ENCODE measurements at places on chromosomes 13 and 19.

DNA sequence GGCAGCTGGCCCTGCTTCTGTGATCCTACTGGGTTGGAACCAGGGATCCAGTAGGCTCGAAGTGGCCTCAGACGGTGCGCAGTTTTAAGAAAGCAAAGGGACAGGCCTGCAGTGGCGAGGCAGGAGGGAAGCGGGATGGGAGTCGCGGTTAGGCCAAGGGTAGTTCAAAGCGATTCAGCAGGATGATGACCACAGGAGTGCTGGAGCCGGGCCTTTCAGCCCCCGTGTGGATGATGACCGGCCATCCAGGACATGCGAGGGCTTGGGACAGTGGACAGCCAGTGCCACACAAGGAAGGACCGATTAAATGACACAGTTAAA is 854 bp downstream of the RNASEH2B start:
- no peak for DNase-seq

GRCh38 chr19:40954573-40954972 is 36.5 kb upstream of the CYP2B6 start:
- no peak for DNase-seq

DNA sequence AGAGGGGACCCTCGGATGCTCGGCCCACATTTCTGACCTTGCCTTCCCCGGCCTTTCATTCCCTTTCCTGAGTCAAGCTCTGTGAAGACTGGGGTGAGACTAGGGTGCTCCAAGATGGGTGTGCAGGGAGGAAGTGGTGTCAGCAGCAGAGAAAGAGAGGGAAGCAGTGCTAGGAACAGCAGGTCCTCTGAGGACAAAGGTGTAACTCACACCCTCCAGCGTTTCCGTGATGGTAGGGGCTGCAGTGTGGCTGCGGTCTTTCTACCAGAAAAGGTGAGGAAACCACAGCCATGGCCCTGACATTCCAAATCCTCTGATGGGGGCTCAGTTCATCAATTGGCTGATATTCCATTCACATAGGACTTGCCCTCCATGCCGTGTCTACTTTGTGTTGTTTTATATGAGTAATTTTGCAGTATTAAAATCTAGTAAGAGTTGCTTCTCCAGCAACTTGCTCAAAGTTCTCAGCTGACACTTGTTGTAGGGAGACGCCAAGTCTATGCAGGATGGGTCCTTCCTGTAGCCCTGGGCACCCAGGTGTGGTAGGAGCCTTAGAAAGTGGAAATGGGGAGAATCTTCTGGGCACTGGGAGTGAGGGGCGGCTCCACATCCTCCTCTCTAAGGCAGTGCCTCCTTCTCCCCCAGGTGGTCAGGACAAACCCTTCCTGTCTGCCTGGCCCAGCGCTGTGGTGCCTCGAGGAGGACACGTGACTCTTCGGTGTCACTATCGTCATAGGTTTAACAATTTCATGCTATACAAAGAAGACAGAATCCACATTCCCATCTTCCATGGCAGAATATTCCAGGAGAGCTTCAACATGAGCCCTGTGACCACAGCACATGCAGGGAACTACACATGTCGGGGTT is 1.6 kb downstream of the KIR3DL1 start:
- no peak for DNase-seq

DNA sequence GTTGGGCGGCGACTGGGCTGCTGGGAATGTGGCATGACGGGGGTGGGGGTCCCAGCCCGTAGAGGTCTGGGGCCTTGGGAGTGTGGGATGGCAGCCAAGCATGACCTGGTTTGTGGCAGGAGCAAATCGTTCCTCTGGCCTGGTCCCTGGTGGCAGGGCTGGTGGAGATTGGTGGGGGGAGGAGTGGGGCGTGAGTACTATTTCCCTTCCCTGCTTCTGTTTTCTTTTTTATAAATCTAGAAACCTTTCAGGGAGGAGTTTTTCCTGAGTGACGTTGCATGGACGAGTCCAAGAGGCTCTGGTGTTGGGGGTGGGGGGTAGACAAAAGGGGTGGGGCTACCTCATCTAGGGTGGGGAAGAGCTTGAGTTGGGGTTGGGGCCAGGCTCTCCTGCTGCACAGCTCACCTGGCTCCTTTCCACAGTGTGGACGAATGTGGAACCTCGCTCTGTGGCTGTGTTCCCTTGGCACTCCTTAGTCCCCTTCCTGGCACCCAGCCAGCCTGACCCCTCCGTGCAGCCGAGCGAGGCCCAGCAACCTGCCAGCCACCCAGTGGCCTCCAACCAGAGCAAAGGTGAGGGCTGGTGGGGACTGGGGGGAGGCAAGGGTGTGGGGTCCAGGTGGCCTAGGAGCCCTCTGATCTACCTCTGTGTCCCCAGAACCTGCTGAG is 15.4 kb upstream of the PRR19 start:
- no peak for DNase-seq

- no peak for DNase-seq
Observed at GRCh38 chr13:53152057-53152421, 123.4 kb downstream of the OLFM4 start.

DNA sequence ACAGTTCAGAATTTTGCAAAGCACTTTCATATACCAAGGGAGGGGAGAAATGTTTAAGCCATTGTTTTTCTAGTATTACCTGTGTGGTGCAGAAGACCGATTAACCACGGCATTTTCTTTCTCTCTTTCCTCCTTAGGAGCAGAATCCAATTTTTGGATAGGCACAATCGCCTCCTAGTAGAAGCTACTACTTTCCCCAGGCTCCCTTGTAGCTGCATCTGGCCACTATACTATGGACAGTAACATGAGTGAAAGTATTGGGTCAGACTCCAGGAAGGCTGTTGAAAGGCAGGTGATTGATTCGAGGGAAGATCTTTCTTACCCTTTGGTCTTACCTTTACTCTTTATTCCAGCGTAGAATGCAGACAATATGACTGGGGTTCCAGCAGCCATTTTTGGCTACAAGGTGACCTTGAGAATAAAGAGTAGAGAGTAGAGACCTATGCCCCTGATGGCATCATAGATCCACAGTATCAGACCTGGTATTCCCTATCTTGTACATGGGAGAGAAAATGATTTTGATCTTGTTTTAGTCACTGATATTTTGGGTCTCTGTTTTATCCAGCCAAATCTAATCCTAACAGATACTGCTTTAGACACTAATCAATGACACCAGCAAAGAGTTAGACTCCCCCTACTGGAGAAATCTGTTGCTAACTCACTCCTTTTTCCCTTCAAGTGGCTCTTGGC is 77.0 kb downstream of the LRRC63 start:
- DNase-seq, result no peak

DNA sequence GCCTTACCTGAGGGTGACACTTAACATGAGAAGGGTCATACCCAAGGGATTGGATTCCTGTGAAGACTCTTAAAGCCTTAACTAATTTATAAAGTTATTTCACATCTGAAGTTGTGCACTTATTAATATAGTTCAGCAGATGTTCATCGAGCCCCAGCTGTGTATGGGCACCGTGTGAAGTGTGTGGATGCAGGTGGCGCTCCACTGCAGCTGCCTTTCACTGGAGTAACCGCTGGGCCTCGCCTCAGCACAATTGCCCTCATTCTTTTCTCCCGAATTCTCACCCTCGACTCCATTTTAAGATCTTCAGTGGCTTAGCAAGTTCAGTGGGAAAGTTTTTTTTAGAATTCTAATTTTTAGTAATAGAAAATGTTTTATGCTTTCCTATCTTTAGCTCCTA is 66.2 kb downstream of the DPY19L3 start:
- no peak for DNase-seq

DNA sequence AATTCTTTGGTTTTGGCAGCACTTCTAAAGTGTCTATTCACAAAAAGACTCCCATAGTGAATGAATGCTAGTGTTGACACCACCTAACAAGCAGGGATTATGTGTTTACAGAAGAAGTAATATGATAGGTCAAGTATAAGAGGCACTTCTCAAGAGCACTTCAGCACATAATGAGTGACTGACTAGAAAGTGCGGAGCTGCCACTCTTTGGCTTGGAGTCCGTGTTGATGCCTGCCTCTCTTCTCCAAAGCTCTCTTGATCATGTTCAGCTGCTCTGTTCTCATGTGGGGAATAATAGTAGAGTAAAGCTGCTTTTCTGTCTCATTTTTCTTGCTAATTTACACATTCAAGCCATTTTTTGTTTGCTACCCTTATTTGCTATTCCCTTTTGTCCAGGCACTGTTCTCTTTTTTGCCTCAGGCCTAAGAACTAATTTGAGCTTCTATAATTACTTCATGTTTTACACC is 22.7 kb upstream of the MAB21L1 start:
- DNase-seq, result no peak

GRCh38 chr19:2097203-2097885 is 629 bp downstream of the IZUMO4 start:
- DNase-seq, result peak; percentile 65

GRCh38 chr13:45143346-45143751 is 23.0 kb downstream of the GTF2F2 start:
- no peak for DNase-seq

DNA sequence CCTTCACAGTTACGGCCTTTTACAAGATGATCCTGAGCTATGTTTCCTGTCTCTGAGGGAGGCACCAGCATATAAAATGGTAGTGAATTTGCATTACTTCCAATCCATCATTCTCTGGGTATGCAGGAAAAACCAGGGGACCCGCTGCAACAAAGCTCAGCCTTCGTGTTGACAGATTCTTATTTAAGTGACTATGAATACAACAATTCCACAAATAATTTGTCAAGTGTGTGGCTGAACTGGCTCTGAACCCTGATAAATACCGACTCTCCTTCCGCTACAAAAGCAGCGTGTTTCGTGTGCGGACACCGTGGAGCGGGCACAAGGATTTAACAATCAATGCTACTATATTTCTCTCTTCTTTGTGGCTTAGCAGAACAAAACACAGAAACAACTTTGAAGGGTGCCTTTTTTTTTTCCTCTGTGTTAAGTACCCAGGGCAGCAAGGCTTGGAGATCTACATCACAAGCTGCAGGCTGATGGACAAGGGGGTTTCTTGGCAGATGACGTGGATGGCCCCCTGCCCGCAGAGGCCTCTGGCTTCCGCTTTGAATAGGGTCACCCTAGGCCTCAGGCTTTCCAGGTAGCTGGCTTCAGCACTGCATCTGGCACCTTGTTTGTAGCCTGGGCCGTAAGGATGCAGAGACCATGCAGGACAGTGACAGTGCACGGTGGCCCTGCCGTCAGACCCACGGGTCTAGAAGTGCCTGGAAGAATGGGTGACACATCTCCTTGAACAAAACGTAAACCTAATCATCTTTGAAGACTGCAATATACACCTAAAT is 280.5 kb upstream of the TSHZ3 start:
- DNase-seq, result no peak

- no peak for DNase-seq
Observed at GRCh38 chr13:35480346-35480745, 3.9 kb upstream of the MAB21L1 start.
